ENCODE measurements at places on chromosomes 12 and 14.

GRCh38 chr14:83257466-83258439 lies 1724.1 kb upstream of the SEL1L start:
- H3K4me3 ChIP-seq = no peak overlapping the region
- H3K36me3 ChIP-seq = no peaks in the 10 kb centered on the region
- H3K27me3 ChIP-seq = no peaks in the 10 kb centered on the region
- H3K4me1 ChIP-seq = no peaks in the 10 kb centered on the region

DNA sequence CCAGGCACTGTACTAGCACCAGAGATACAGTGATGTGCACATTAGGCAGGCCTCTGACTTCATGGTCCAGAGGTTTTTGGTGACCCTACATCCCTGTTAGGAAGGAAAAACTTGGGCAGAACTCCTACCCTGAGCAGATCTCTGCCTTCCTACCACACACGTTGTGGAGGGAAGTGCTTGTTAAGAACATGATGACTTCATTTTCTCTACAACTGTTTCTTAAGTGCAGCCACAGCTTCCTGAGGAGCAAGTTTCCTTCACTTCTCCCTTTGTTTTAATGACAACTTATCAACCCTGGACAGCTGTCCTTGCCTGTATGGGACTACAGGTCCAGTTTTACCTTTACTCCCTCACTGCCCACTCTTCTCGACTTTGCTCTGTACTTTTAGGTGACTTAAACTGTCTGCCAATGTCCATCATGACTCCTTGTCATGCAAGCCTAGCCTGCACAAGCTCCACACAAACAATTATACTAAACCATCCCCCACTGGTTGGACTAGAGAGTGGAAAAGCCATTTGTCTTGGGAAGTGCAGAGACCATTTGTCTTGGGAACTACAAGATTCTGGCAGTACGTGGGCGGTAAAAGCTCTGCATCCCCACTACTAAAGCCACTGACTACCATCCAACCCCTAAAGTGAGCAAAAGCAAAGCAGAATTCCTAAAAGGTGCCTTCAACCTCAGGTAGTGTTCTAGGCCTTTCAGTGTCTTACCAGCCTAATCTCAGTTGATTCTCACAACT lies 359.8 kb downstream of the EGLN3 start:
- no peaks in the 10 kb centered on the region for H3K36me3 ChIP-seq

- DNase-seq = peak; percentile 59
- H3K4me3 ChIP-seq = peak overlapping the region; percentile 55
- H3K27me3 ChIP-seq = no peaks in the 10 kb centered on the region
- peak overlapping the region; percentile 62 for H3K27ac ChIP-seq
- H3K36me3 ChIP-seq = no peaks in the 10 kb centered on the region
These were observed 43.7 kb downstream of the KDM2B start for GRCh38 chr12:121536899-121537813.

DNA sequence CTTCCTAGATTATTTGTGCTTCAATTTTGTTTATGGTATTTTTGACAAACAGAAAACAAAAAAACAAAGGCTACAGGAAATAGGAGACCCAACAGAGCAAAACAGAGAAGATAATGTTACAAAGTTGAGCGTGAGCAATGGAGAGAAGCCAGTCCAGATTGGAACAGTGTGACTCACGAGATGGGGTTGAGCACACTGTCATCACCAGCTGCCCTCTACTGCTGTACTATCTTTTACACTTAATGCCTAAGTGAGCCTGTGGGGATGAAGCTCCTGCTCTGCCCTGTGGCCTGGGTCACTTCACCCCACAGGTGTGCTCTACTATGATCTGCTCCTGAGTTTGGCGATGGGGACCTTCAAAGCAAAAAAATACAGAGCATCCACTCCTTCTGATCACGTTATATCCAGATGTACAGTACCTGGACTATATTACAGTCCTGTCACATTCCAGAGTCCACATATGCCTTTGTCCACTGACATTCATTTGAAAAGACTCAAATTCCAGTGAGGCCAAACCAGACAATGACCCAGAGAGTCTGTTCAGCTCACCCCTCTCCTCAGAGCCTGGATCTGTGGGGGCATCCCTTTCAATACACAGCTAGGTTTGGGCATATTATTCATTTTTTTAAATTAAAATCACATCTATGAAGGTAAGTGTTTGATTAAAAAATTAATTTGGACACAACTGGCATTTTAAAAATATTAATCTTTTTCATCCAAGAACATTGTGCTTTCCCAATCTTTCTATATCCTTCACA lies 4.4 kb downstream of the IPO8 start:
- H3K27me3 ChIP-seq = no peaks in the 10 kb centered on the region
- DNase-seq = no peak
- H3K36me3 ChIP-seq = no peaks in the 10 kb centered on the region
- peaks cover 18% of the 10 kb centered on the region for H3K4me1 ChIP-seq

DNA sequence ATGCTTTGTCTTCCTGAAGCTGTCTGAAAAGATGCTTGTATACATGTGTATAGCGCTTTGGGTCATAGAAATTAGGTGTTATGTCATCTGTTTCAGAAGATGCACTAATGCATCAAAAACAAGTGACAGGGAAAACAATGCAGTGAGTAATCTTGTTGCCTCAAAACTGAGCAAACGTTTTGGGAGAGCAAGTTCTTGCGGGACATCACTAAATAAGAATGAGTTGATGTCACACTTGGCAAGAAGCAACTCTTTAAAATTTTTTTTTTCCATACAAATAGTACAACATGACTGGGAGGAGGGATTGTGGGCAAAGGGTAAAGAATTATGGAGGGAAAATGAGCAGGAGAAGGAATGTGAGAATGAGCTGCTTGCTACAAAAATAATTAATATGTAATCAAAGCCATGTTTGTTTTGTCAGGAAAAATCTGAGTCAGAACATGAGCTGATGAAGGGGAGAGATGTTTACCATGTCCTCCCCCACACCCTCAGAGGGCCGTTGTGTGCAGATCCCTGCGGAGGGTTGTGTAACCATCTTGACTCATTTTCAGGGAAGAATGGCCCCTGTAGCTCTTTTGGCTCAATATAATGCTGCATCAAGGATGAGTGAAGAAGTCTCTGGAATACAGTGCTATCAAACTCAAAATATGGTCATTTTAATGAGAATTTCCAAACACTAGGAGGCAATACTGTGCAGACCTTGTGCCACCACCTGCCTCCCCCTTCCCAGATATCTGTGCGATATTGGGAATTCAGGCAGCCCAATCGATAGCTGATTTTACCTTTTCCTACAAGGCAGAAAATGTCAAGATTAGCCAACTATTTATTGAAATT lies 41.4 kb downstream of the BORCS5 start:
- no peaks in the 10 kb centered on the region for H3K4me1 ChIP-seq
- H3K27ac ChIP-seq = no peak overlapping the region
- no peaks in the 10 kb centered on the region for H3K36me3 ChIP-seq
- no peak for DNase-seq
